Activated T-cell treated with anti-CD3 and anti-CD28 coated beads for 24 hours (primary cell): ENCODE measurements at places on chromosomes 6 and 20.

- no peak for DNase-seq
Measured at GRCh38 chr6:155580904-155581303, 125.3 kb upstream of the NOX3 start.

DNA sequence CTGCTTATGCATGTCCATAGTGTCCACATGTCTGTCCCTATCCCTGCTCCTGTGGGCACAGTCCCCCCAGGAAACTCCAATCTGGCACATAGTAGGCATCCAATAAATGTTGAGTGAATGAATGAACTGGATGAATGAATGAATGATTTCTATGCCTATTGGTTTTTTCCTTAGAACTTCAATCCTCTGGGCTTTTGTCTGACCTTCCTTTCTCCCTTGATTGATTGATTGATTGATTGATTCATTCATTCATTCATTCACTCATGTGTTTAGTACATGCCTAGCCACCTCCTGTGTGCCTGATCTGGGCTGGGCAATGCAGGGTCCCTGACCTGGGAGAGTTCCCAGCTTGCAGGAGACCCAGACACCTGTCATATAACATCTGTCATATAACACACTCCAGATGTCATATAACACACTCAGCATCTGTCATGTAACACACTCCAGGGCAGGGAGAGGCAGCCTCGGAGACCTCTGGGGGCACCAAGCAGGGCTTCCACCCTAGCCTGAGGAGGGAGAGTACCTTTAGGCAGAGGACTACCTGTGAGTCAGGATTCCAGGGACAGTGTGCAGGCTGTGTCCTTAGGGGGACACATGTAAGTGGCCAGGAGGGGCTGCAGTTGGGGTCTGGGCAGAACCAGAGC lies 17.9 kb downstream of the VSTM2L start:
- no peak for DNase-seq

GRCh38 chr6:52394251-52394666 lies 25.9 kb upstream of the EFHC1 start:
- no peak for DNase-seq

DNA sequence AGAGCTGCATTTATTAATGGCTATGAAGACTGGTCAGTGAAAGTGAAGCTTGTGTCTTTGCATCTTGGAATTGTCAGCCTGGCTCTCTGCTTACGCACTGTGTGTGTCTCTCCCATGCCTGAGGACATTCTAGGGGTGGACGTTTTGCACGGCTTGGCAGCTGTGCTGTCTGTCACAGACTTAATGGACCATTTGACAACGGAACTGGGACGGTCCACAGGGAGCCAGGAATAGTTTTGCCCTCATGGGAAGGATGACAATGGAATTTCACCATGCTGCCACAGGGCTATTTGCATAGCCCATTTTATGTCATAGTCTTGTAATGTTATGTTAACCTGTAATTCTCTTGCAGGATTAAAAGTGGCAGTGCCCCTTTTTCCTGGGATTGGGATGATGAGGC lies 44.7 kb downstream of the OR2B6 start:
- DNase-seq, result no peak

GRCh38 chr20:45346291-45346718 lies 1.9 kb downstream of the SDC4 start:
- DNase-seq, result no peak

DNA sequence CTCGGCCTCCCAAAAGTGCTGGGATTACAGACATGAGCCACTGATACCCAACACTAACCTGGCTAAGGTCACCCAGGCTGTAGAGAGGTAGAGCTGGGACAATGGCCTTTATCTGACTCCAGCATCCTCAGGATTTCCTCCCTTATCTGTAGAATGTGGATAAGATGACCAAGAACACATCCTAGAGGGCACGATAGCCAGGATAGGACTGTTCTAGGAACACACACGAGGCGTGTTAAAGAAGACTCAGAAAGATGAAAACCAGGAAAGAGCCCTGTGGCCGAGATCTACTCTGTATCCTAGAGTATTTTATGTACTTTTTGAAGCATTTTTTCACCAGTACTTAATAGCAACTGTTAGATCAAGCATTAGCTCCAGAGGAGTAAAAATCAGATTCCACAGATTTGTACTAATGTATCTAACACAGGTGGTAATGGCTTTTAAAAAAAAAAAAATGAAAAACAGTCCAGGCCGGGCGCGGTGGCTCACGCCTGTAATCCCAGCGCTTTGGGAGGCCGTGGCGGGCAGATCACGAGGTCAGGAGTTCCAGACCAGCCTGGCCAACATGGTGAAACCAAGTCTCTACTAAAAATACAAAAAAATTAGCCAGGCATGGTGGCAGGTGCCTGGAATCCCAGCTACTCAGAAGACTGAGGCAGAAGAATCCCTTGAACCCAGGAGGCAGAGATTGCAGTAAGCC lies 17.3 kb downstream of the PPP1R10 start:
- DNase-seq, result no peak

DNA sequence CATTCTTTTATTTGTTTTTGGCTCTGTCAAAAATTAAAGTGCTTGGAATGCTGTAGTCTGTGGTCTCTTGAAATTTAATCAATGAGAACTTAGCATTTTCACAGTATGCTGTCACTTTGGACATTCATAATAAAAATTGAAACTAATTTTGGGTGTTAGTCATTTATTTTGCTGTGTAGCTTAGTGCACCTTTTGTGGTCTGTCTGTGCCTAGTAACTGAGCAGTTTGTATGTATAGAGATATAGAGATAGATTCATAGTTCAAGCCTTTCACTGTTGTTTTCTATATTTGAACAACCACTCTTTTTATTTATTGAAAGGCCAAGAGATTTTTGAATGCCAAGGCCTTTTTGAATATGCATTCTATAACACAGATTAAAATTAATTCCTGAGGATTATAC lies 86.4 kb upstream of the TIAM2 start:
- DNase-seq, result no peak

DNA sequence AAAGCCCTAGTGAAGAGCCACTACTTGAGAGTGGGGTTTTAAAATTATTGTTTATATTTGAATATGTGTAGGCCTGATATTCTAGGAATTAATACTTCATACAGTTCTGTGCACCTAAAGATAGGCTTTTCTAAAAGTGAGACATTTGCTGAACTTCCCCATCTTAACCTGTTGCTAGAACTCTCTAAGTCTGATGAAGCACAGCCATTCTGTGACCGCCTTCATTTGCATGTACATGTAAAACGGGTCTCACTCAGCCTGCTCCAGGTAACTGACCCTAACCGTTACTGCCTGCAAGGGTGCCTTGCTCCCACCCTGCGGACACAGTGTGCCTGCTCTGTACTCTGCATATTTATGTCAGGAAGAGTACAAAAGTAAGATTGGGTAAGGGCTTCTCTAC lies 44.3 kb upstream of the IRF4 start:
- DNase-seq, result no peak
